ENCODE measurements at places on chromosomes 7 and 10. TPM values are rescaled to one million over a fixed set of nuclear protein-coding genes. Genes with fewer than 3 reads are reported as not detected.

- DNase-seq: no peak
These were observed 2.6 kb upstream of the KBTBD2 start for GRCh38 chr7:32894171-32894570.

DNA sequence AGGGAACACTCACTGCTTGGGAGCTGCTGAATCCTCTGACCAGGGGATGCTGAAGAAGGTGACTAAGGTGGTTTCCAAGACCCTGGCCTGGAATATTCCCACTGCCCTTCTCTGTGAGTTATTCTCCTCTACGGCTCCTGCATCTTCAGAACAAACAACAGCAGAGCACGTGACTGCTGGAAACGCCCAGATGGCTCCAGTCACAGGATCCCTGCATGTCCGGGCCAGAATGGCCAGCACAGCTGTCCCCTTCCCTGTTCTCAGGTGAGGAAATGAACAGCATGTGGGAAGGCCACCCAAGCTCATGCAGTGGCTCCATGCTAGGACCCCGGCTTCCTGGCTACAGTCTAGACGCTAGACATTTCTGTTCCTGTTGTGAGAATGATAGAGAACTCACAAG lies 43.1 kb downstream of the GHRHR start:
- no peak for DNase-seq

GRCh38 chr7:114663502-114663901 lies 248.9 kb downstream of the FOXP2 start:
- DNase-seq: peak; percentile 28

GRCh38 chr10:29009464-29009863 lies 279.4 kb upstream of the LYZL1 start:
- DNase-seq: no peak

GRCh38 chr7:113519472-113519871 lies 399.3 kb downstream of the PPP1R3A start:
- no peak for DNase-seq

DNA sequence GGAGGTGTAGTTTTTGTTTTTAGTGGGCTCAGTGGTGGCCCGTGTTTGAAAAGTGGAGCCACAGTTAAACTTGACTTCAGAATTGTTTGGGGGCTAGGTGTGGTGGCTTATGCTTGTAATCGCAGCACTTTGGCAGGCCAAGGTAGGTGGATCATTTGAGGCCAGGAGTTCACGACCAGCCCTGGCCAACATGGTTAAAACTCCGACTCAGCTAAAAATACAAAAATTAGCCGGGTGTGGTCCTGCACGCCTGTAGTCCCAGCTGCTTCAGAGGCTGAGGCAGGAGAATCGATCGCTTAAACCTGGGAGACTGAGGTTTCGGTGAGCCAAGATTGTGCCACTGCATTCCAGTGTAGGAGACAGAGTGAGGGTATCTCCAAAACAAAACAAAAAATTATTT lies 1.8 kb downstream of the CCT6A start:
- DNase-seq: no peak

DNA sequence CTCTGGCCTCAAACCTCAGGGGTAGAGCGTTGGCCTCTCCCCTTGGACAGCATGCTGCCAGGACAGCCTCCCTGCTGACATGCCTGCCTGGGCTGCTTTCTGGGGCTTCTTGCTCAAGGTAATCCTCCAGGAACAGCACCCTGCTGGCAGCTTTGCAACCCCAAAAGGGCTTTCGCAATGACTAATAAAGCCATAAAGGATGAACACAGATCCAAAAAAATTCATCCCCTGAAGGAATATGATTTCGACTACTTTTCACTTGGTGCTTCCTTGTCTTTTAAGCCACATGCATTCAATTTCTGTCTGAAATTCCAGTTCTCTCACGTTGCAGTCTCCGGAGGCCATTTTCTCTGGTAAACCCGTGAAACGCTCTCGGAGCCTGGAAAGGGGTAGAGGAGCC lies 15.1 kb upstream of the SH3PXD2A start:
- DNase-seq: no peak

DNA sequence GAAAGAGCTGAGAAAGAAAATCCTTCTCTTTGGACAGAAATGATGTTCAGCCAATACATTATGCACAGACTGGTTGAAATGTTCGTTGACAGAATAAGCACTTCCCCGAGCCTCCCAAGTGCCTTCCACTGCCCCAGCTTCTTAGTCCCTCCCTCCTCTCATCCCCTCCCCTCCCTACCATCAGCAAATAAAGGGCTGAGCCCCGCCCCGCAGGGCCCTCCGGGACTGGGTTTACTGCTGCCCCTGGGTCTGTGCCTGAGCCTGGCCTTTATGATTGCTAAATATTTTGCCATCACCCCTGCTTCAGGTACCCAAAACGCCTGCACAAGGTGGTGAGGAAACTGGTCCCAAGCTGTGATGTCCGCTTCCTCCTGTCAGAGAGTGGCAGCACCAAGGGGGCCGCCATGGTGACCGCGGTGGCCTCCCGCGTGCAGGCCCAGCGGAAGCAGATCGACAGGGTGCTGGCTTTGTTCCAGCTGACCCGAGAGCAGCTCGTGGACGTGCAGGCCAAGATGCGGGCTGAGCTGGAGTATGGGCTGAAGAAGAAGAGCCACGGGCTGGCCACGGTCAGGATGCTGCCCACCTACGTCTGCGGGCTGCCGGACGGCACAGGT lies 28.1 kb downstream of the HKDC1 start:
- DNase-seq: no peak

DNA sequence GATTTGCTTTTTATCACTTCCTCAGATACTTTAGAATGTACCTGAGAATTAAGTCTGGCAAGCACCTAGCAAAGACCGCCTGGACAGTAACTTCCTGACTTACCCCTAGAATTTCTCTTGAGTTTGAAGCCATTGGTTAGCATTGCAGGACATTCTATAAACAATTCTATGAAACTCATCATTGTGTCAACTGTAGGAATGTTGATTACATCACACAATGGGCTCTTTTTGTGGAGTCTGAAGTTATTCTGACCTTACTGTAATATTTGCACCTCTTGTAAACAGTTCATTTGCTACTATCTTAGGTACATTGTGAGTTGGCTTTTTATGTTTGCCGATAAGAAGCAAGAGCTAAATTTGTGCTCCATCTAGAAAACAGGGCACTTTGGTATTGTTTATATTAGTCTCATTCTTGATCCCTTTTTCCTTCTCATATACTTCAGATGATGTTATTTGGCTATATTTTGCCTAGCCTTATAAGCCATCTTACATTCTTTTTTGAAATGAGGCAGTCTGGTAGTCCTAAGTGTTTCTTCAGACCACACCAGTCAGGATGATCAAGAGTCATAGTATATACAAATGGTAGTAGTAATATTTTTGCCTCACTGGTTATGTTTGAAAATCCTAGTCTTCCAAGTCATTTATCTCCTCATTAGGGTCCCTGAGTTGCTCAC lies 52.4 kb downstream of the CASD1 start:
- no peak for DNase-seq

DNA sequence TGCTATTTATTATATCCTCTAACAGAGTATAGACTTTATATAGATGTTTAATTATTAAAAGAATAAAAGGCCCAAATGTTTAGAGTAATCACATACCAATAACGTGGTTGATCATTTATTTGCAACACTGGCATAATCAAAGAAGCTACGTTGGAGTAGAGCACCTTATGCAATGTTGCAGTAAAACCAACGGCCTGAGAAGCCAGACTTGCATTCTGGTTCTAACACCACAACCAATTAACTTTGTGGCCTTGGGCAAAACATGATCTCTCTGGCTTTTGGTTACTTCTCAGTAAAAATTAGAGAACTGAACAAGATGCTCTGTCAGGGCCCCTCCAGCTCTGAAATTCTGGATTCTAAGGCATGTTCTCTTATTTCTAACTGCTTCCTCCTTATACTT lies 476.2 kb downstream of the GRM8 start:
- no peak for DNase-seq

- DNase-seq: no peak
These were observed 59.3 kb downstream of the CYP2C9 start for GRCh38 chr10:94997741-94998174.

GRCh38 chr10:67815571-67816059 lies 22.4 kb downstream of the DNAJC12 start:
- no peak for DNase-seq

GRCh38 chr10:24722676-24723385 lies 856 bp downstream of the ARHGAP21 start:
- peak; percentile 60 for DNase-seq

GRCh38 chr10:76033457-76034196 lies 602.2 kb downstream of the LRMDA start:
- peak; percentile 33 for DNase-seq

GRCh38 chr10:21146436-21146789 lies 249.3 kb upstream of the NEBL start:
- DNase-seq: no peak

DNA sequence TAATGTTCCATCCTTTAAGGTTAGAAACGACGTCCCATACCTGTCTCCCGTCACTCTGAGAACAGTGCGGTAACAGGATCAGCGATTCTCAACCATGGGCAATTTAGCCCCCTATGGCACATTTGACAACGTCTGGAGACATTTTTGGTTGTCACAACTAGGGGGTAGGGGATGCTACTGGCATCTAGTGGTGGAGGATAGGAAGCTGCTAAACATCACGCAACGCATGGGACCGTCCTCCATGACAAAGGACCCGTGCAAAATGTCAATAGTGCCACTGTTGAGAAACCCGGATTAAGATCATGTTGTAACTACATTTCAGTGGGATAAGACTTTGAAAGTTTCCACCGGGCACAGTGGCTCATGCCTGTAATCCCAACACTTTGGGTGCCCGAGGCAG lies 5.0 kb upstream of the PAXIP1 start:
- no peak for DNase-seq

The MRC1 gene
- polyA plus RNA-seq: 20.4 TPM

The TMEM139 gene
- polyA plus RNA-seq: 0.58 TPM

The TEX36 gene
- not detected for polyA plus RNA-seq

The SORCS3 gene
- 0.28 TPM for polyA plus RNA-seq

The OR6B1 gene
- not detected for polyA plus RNA-seq

The OR6V1 gene
- polyA plus RNA-seq: not detected

The MINDY4 gene
- 6.4 TPM for polyA plus RNA-seq

The TFR2 gene
- 0.83 TPM for polyA plus RNA-seq

The RAPGEF5 gene
- 13.9 TPM for polyA plus RNA-seq

The CNPY1 gene
- not detected for polyA plus RNA-seq

The SLC26A3 gene
- not detected for polyA plus RNA-seq
